Calu3 (cell line): ENCODE measurements at places on chromosomes 11 and 22. TPM values are rescaled to one million over a fixed set of nuclear protein-coding genes. Genes with fewer than 3 reads are reported as not detected.
A peak's percentile ranks its signal among the peaks of the same experiment; 100 is the strongest.

DNA sequence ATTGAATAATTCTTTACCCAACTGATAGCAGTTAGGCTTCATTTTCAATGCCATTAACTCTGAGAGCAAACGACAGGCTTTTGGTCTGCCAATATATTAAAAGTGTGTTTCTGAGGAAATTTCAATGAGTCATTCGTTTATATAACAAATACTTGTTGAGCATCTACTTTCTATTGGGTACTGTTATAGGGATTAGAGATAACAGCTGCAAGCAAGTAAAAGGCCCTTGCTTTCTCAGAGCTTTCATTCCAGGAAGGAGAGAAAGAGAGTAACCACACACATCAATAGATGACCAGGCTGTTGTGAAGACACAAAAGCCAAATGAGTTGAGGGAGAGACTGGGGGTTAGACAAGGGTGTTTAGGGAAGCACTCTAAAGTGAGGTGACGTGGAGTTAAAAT, 35.7 kb downstream of the CD44 start:
- DNase-seq = no peak
- H3K4me3 ChIP-seq = peak overlapping the region; percentile 34
- peaks cover 75% of the 10 kb centered on the region for H3K36me3 ChIP-seq
- H3K4me1 ChIP-seq = peaks cover 67% of the 10 kb centered on the region

GRCh38 chr11:10628508-10629236, 60.2 kb upstream of the LYVE1 start:
- H3K4me1 ChIP-seq = no peaks in the 10 kb centered on the region
- H3K27ac ChIP-seq = no peak overlapping the region
- no peak overlapping the region for H3K4me3 ChIP-seq
- H3K36me3 ChIP-seq = no peaks in the 10 kb centered on the region
- no peak for DNase-seq

GRCh38 chr11:70663815-70664214, 265.5 kb downstream of the CTTN start:
- H3K27ac ChIP-seq = no peak overlapping the region
- no peak for DNase-seq
- no peaks in the 10 kb centered on the region for H3K4me1 ChIP-seq
- peaks cover 4% of the 10 kb centered on the region for H3K36me3 ChIP-seq

Gene ASRGL1
- 30.3 and 38.7 TPM in 2 replicates for total RNA-seq

Gene ASCL2
- total RNA-seq = not detected in 2 replicates

DNA sequence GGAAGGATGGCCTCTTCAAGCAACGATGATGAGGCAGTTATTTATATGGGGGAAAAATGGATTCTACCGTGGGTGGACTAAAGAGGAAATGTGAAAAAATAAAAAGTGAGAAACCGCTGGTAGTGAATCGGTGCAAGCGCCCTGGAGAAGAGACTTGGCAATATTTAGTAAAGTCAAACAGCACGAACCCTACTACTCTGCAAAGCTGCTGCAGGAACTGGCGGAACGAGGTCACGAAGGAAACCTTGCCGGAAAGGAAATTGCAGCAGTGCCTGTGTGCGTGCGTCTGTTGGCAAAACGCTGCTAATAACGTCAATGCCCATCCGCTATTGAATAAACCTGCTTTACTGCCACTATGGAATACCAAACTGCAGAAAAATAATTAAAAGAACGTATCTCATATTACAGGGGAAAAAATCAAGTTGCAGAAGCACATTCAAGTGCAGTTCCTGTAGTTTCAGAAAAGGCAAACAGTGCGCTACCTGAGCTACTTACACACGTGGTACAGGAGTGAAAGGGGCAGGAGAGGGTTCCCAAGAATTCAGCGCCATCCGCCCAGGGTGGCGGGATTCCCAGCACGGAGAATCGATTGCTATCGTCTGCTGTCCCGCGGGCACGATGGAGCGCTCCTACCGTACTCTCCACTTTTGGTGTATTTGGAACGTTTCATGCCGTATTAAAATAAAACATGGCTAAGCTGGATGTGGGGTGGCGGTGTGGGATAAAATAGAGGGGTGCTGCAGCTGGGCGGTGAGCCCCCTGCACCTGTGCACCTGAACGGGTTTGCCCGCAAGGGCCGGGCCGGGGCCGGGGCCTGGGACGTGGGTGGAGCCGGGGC, 585 bp upstream of the NADSYN1 start:
- H3K4me3 ChIP-seq = peak overlapping the region; percentile 96
- peak; percentile 31 for DNase-seq
- H3K27me3 ChIP-seq = no peaks in the 10 kb centered on the region
- peak overlapping the region; percentile 80 for H3K27ac ChIP-seq

Gene TST
- total RNA-seq = 52.2 and 64.7 TPM in 2 replicates
